ENCODE measurements at places on chromosomes 2 and 18.

DNA sequence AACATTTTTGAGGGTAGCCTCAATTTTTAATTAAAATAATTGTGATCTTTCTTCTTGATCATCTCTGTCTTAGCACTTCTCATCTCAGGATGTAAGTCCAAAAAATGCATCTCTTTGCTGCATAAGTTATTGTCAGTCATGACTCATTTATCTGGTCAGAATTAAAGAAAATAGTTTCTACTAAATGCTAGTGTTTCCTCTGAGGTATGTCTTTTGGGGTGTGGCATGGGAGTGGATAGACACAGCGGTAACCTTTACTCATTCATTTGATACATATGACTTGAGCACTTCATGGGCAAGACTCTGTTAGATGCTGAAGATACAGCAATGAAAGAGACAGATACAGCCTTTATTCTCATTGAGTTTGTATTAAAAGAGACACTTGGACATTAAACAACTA is 284.7 kb downstream of the IRS1 start:
- peak; percentile 27 for DNase-seq

GRCh38 chr2:239184179-239184578 is 216.6 kb downstream of the HDAC4 start:
- no peak for DNase-seq

- no peak for DNase-seq
Observed at GRCh38 chr2:8563814-8564474, 117.9 kb upstream of the ID2 start.

GRCh38 chr2:10395893-10396292 is 52.2 kb downstream of the ODC1 start:
- no peak for DNase-seq

DNA sequence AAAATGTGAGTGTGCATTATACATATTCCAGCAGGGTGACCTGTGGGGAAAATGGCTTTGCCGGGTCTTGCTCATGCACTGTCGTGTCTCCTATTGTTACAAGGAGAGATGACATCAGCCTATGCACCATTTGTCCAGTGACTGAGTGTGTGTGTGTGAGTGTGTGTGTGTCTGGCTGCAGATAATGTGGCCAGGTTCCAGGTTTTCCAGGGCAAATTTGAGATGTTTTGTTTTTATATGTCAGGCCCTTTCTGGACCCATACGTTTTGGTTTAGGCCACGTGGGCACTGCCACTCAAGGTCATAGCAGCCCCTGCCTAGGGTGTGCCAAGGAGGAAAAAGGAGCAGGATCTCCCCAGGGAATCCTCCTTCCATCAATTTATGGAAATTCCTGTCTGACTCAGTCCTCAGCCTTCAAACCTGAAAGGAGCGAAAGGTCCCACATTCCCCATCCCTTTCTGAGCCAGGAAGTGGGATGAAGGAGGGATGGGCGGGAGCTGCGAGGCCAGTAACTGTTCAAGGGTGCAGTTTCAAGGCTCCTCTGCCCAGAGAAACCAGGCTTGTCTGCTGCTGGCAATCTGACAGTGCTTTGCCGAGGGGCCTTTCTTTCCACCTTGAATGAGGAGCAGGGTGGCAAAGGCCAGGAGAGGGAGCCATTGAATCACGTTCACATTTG is 93.0 kb upstream of the SMAD2 start:
- DNase-seq, result peak; percentile 34

GRCh38 chr18:73563345-73563744 is 584.3 kb downstream of the FBXO15 start:
- peak; percentile 90 for DNase-seq

DNA sequence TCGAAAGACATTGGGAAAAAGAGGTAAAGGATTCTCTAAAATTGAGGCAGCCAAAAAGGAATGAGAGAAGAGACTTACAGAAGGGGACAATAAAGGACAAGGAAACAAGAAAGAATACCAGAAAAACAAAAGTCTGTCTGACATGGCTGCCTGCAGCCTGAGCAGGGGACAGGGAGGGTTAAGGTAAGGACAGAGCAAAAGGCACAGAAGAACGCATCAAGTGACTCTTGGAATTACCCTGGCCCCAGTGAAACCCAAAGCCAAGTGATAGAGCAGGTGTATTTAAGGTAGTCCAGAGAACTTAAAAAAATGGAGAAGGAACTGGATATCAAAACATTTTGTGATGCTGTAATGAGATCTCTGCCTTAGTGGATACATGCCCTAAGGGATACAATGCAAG is 47.1 kb upstream of the XIRP2 start:
- DNase-seq, result no peak

GRCh38 chr2:111701266-111701665 is 182.7 kb downstream of the ANAPC1 start:
- no peak for DNase-seq

All from fibroblast of gingiva (primary cell).